ENCODE measurements at places on chromosomes 4 and X. TPM values are rescaled to one million over a fixed set of nuclear protein-coding genes. Genes with fewer than 3 reads are reported as not detected.

Gene GRIA3
- total RNA-seq = 0.52 TPM

Gene F9
- not detected for total RNA-seq

Gene SLC6A14
- total RNA-seq = 38.0 TPM

Gene SMIM10L2A
- total RNA-seq = 1.5 TPM
